ENCODE measurements at places on chromosomes 13 and 19.

DNA sequence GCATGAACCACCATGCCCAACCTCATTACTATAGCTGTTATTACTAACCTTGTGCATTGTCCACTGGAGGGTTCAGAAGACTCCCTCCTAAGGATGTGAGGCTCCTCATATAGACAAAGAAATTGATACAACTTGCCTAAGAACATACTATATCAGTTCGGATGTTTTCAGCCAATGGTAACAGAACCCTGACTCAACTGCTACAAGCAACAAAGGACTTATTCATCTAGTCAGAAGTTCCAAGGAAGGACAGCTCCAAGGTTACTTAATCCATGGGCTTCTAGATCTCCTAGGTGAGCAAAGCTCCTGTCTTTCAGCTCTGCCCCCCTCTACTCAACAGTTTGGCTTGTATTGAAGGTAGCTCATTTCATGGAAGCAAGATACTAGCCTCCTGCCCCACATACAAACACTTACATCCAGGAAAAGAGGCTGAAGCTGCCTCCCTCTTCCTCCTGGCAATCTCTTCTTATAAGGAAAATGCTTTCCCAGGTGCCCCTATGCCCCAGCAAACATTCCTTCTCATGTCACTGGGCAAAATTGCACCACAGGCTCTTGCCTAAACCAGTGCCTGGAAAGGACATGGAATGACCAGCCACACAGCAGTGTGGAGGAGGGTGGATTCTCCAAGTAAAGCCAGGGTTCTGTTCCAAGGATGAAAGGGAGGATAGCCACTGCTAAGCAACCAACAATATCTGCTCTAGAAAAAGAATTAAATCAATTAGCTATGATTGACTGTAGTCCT, 497.8 kb downstream of the FOXO1 start:
- no peak for DNase-seq

DNA sequence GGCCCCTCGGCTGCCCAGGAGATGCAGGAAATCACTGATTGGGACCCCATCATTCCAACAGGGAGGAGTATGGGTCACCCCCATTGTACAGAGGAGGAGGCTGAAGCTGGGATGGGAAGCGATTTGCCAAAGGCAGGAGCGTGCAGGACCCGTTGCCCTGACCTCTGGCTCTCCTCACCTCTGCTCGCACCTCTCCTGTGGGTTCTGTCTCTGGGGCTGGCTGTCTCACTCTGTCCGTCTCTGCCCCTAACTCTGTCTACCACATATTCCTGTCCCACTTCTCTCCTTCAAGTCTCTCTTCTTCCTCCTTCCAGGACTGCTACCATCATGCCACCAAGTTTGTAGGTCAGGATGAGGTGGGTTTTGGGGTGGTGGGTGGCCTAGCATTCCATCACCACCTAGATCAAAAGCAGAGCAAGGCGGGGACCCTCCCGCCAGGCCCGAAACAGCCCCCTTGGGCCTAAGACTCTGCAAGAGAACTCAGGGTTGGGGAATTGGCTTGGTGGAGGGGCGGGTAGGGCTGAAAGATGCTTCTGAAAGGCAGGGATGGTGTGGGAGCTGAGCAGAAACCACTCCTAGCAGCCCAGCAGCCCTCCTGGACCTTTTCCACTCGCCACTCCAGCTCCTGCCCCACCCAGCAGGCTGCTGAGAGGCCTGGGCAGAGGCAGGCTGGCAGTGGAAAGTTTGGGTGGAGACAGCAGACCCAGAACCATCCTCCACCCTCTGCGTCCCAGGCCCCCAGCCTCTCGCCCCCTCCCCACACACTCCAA, 1.0 kb upstream of the LGALS7 start:
- DNase-seq = no peak

DNA sequence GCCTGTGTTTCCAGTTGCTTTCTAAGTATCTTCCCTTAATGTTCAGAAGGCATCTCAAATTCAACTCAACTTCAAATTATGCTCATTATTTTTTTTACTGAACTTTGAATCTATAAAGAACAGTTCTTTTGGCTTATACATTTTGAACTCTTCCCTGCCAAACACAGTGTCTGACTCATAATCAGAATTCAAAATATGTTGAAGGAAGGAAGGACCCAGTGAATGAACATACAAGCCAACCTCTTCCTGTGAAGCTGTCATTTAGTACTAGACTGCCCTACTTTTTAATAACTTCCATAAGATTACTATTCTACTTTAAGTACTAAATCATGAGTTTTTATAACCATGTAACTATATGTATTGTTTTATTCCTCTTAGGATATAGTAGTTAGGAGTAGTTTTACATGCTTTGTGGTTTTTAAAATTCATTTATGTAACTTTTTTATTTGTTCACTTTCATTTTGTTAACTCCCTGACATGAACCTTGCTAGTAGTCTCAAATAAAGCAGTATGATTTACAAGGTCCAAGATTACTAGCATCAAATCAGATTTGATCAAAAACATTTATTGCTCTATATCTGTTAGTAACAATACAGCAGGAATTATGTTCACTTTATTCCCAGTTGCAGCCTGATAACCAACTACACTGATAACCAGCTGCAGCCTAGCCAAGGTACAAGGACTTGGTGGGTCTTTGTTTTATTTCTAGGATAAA, 6.4 kb downstream of the NUDT15 start:
- no peak for DNase-seq

- peak; percentile 76 for DNase-seq
Observed at GRCh38 chr13:41458761-41459431, 1.5 kb downstream of the RGCC start.

- no peak for DNase-seq
Observed at GRCh38 chr13:76822698-76823267, 63.4 kb downstream of the KCTD12 start.

DNA sequence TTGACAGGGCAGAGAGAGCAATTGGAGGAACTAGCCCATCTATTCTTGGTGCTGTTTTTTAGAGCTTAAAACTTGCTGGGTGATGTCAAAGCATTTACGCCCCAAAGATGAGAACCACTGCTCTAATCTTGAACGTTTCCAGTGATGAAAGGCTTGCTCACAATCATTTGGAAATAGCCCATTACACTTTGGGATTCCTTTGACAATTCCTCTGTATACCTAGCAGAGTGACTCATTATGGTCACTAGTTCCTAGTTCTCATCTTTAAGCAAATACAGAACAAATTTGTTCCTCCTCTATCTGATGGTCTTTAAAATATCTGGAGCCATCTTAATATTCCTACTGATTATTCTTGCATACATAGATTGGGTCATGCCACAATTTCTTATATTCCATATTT, 112.3 kb downstream of the GPC6 start:
- no peak for DNase-seq

- DNase-seq = no peak
Observed at GRCh38 chr19:6593651-6594416, 2.9 kb upstream of the CD70 start.

- no peak for DNase-seq
Observed at GRCh38 chr19:51084505-51084904, 1.8 kb upstream of the KLK14 start.

DNA sequence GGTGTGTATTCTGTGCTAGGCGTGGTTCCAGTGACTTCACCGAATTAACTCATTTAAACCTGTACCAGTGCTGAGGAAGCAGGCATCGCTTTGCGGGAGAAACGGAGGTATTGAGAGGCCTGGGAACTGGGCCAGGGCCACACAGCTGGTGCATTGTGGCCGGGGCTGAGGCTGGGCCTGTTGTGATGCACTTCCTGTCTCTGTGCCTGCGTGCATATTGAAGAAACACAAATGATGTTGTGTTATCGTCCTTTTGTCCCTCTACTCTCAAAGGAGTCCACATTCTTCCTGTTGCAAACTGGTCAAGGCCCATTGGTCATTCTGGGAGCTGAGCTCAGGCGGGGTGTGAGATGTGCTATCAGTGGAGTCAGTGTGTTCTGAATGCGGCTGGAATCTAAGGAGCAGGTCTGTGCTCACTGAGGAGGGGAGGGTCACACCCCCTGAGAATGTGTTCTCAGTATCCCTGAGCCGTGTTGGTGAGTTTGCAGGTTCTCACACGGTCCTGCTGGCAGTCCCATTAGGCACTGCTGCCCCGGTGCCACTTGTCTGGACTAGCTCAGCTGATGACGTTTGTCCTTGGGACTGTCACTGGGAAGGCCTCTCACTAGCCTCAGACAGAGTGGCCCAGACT, 62.1 kb downstream of the ARHGEF7 start:
- DNase-seq = peak; percentile 72

DNA sequence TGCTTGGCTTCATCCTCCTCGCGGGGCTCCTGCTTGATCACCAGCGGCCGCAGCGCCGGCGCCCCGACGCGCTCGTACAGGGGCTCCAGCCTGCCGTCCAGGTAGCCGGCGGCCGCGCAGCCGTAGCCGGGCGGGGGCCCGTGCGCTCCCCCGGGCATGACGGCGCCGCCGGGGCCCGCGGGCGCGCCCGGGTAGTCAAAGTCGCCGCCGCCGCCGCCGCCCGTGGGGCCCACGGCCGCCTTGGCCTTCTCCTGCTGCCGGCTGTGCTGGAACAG, 497 bp downstream of the CEBPA start:
- DNase-seq = no peak

DNA sequence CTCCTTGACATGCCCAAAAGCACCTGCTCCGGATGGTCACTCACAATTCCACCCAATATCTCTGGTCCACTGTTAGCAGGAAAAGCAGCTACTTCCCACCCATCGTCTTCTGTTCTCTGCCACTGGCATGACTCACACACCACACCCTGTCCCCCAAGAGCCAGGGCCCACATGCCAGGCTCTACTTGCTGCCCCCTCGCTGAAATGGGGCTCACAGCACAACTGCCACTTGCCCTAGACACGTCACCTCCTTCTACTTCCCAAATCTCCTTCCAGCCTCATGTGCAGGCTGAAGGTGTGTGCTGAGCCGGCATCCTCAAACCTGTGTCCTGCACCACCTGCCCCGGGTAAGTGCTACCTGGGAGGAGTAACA, 65.0 kb downstream of the TBC1D4 start:
- DNase-seq = no peak

DNA sequence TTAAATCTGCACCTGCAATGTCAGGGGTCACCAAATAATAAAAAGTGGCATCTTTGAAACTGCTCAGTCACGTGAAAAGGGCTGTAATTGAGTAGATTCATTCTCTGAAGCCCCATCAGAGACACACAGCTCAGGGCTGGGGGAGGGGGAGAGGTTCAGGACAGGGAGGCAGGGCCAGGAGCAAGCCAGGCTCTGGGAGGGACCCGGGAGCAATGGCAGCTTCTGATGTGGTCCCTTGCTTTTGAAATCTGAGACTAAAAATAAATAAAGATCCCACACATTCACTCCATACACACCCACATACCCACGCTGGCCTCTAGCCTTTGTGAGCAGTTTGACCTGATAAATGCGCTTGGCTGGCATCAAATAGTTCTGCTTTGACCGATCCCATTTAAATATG, 32.8 kb downstream of the GSX1 start:
- no peak for DNase-seq

- no peak for DNase-seq
Observed at GRCh38 chr13:48502601-48503319, 30.1 kb downstream of the RCBTB2 start.

GRCh38 chr13:94362411-94362909, 117.0 kb downstream of the DCT start:
- peak; percentile 80 for DNase-seq

DNA sequence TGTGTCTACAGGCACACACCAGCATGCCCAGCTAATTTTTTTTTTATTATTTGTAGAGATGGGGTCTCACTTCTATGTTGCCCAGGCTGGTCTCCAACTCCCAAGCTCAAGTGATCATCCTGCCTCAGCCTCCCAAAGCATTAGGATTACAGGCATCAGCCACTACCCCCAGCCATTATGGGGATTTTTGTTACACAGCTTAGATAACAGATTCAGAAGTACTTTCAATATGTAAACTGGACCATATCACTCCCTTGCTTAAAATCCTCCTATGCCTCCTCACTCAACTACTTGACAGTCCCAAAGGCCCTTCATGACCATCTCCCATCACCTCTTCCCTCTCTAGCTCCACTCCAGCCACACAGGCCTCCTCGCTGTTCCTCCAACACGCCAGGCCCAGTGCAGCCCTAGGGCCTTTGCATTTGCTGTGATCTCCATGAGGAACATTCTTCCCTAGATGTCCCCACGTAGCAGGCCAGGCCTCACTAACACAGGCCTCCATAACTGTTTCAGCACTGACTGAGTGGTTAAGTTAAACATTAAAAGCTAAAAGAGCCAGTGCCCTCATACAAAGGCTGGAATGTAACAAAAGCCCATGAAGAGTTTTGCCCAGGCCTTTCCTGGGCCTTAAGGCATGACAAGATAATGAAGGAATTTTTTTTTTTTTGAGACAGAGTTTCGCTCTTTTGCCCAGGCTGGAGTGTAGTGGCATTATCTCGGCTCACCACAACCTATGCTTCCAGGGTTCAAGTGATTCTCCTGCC, 2.5 kb downstream of the DOHH start:
- DNase-seq = no peak

- DNase-seq = no peak
Observed at GRCh38 chr13:95571941-95572340, 19.4 kb downstream of the CLDN10 start.

GRCh38 chr13:33577007-33577406, 240.9 kb upstream of the RFC3 start:
- no peak for DNase-seq

DNA sequence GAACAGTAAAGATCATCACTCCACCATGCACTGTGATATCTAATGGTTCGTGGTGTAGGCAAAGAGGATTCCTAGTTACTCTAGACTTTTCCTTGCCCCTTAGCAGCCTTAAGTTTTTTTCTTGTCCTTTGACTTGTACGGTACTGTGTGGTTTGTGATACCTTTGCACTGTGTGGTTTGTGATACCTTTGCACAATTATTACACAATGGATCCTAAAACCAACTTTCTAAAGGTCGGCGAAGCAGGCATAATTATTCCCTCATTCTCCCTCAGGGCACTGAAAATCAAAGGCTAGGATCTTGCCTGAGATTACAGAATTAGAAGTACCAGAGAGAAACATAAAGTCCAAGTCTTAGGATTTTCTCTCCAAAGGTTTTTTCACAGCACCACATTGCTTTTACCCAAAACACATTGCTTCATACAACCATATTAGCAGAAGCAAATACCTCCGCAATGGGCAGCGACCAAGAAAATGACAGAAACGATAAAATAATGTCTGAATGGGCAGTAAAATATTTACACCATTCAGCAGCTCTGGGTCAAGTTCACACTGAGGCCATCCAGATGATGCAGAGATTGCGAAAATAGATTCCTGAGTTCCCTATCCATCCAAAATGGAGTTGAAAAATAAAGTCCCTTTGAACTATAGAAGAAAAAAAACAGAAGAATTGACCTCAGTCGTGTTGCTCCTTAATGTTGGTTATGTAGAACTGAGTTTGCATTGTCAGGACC, 106.4 kb downstream of the FGF14 start:
- DNase-seq = no peak

DNA sequence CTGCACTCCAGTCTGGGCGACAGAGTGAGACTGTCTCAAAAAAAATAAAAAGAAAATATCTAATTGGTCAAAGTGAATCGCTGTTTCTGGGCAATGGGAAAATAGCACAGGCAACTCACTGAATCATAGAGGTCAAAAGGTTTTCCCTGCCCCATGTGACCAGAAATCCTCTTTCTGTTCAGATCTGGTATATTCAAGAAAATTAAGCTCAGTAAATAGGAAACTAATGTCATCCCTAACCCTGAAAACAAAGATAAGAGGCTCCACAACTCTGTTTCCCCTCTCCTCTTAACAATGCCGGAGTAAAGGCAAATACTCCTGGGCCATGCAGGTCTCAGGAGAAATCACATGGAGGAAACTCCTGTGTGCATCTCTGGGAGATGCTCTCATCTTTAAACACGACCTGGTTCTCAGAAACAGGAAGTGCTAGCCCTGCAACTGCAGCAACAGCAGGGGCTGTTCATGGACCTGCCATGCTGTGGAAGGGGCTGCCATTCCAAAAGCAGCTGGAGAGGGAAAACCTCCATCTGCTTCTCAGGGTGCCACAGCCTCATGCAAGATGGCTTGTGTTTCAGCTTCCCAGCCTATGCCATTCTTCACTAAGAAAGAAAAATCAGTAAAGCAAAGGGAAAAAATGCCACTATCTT, 47.5 kb upstream of the SLC7A9 start:
- DNase-seq = no peak

Measured in activated CD8-positive, alpha-beta T cell treated with anti-CD3 and anti-CD28 coated beads, Interleukin-2, amount 10 ng/mL, durations not matched to agents 7 days and 5 days (primary cell).